ENCODE measurements at places on chromosomes 2 and 18.

GRCh38 chr2:165571477-165571876 is 102.0 kb downstream of the CSRNP3 start:
- no peak for DNase-seq

GRCh38 chr2:72330652-72331051 is 183.0 kb upstream of the CYP26B1 start:
- DNase-seq: no peak

GRCh38 chr2:232388324-232388891 is 9.9 kb downstream of the ALPP start:
- no peak for DNase-seq

- no peak for DNase-seq
Observed at GRCh38 chr2:8416849-8417832, 264.7 kb upstream of the ID2 start.

- DNase-seq: no peak
Observed at GRCh38 chr18:35756506-35757117, 175.1 kb downstream of the GALNT1 start.

DNA sequence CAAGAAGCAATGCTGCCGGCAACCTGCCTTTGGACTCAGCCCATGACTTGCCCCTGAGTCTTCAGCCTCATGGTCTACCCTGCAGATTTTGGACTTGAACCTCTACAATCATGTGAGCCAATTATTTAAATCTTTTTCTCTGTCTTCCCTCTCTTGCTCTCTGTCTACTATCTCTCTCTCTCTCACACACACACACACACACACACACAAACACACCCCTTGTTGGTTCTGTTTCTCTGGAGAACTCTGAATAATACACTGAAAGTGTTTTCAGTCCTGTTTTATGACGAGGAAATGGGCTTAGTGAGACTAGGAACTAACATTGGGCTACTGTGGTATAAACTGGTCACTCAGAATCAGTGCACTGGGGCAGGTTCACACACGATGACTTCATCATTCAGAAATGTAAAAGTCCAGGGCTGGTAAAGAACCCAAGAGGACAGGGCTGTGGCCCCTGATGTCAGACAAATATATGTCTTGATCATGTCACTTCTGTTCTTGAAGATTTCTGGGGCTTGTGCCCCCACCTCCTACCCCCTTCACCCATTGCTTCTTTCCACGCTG is 266.1 kb upstream of the SIX2 start:
- no peak for DNase-seq

- no peak for DNase-seq
Observed at GRCh38 chr2:111178730-111179405, 58.2 kb downstream of the BCL2L11 start.

DNA sequence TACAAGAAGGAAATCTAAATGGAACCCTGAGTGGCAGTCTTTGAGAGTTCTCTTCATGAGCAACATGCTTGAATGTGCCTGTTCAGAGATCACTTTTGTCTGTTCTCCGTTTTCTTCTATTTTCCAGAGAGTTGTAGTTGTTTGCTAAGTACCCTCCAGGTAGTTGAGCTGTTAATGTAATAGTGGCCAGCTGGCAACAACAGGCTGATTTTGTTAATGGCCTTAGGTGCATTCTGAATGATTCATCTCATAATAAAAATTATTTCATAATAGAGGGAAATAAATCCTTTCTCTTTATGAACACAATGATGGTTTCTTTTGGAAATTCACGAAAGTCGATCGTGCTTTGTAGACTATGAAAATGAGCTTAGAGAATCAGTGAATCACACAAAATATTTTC is 136.8 kb downstream of the LRP1B start:
- no peak for DNase-seq

DNA sequence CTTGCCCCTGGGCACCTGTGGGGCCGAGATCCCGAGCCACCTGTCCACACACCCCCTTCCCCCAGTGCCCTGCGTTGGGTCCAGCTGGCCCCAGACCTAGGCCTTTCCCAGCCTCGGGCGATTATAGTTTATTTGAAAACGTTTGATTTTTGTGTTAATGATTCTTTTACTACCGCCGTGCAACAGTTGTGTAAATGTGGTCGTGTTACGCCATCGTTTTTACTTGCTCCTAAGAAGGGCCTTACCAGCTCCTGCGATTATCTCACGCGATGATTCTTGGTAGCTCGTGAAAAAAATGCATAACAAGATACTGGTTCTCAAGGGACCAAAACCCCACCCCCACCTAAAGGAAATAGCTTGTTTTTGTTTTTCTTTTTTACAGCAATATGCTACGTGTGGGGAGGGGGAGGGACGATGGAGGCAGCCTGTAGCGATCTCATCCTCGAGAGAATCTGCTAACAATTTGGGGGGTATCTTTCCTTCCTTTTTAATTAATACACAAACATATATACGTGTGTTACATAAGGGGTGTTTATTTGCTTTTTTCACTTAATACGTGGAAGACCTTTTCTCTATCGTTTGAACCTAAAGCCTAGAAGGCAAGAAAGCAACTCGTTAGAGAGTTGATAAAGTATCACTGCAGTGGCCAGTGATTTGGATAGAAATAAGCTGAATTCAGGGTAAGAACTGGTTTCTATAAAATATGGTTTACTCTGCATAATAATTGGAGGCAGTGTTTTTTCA is 1.0 kb downstream of the ZDBF2 start:
- DNase-seq: no peak

GRCh38 chr2:168169097-168169745 is 78.2 kb downstream of the STK39 start:
- no peak for DNase-seq

DNA sequence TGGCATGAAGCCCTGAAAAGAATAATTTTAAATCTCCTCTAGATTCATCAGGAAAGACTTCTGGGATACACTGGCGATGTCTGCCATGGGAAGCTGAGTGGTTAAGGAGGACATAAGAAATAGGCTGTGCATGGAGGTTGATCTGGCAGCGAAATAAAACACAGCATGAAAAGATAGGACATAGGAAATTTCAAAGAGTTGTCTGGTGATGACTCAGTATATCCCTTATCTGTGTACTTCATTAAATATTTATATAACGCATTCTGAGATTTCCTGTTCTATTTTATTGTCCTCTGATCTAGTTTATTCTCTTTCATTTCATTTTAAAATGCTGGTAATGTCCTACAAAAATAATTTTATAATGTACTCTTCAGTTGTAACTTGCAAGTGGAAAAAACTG is 1337.3 kb upstream of the DDX18 start:
- DNase-seq: no peak

- DNase-seq: no peak
Observed at GRCh38 chr2:158718851-158719250, 76.3 kb upstream of the DAPL1 start.

GRCh38 chr2:26847655-26848335 is at the start of gene DPYSL5:
Gene DPYSL5, plus strand, starts transcription at chr2:26848132. Its CDS starts 50,368 bp downstream, at chr2:26898500.
- DNase-seq: no peak

DNA sequence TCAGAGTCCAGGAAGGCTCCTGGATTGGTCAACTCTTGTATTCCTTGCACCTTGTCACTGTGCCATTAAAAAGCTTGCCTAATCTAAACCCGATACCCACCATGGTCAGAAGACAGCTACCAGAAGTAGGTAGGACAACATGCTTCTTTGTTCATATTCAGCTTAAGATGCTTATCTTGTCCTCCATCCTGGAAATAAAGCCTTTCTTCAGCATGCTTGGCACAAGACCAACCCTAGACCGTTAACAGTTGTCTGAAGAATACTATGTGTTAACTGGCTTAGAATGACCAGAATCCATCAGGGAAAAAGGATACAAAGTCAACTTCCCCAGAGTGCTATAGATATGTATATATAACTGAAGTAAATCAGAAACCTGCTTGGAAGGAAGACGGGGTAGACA is 193.9 kb downstream of the ZRANB3 start:
- DNase-seq: no peak

GRCh38 chr2:109212836-109213563 is 84.0 kb downstream of the SH3RF3 start:
- no peak for DNase-seq

- DNase-seq: no peak
Observed at GRCh38 chr18:499776-500631, 497 bp downstream of the COLEC12 start.

- peak; percentile 51 for DNase-seq
Observed at GRCh38 chr2:70906439-70907005, 29.2 kb upstream of the ATP6V1B1 start.

DNA sequence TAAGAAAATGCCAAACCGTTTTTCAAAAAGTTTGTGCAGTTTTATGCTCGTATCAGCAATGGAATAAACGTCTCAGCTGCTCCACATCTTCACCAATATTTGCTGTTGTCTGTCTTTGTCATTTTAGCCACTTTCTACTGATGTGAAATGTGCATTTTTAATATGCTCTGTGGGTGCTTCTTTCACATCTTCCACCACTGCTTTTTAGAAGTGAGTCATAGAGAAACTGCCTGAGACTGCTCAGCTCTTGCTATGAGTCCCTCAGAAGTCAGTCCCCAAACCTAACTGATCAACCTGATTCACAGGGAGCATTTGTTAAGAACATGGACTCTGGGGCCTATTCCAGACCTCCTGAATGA is 41.0 kb upstream of the EPC2 start:
- no peak for DNase-seq

GRCh38 chr2:240572141-240573031 is 4.1 kb downstream of the RNPEPL1 start:
- DNase-seq: peak; percentile 54

DNA sequence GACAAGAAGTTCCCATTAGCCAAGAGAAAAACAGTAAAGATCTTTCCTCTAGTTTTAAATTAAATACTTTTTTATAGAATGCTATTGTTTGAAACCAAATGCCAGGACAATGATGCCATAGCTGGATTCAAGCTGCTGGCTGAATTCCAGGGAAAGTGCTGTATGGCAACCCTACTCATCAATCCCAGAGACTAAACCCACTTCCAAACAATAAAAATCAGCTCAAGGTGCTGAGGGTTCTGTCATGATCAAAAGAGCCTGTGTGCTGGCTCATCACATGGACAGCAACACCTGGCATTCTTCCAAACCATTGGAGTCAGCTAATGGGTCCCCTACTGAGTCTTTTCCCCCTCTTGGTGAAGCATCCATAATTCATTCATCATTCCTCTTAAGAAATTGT is 53.7 kb upstream of the PARD3B start:
- DNase-seq: no peak

GRCh38 chr2:37561615-37562569 is 109.5 kb downstream of the CDC42EP3 start:
- DNase-seq: no peak

GRCh38 chr18:41871229-41872000 is 83.6 kb upstream of the PIK3C3 start:
- DNase-seq: no peak

GRCh38 chr2:143262389-143262788 is 133.2 kb downstream of the ARHGAP15 start:
- DNase-seq: no peak

DNA sequence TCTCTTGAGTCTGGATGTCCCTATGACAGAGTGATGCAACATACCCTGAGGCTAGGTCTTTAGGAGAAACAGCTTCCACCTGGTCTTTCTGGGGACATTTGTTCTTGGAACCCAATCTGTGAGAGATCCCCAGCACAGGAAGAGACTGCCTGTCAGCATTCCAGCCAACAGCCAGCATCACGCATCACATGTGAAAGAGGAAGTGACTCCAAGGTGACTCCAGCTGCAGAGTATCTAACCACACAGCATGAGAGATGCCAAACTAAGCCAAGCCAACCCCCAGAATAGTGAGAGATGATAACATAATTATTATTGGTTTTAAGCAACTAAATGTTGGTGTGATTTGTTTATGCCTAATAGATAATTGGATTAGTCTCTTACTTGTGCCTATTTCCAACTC is 35.7 kb downstream of the C18orf63 start:
- no peak for DNase-seq

DNA sequence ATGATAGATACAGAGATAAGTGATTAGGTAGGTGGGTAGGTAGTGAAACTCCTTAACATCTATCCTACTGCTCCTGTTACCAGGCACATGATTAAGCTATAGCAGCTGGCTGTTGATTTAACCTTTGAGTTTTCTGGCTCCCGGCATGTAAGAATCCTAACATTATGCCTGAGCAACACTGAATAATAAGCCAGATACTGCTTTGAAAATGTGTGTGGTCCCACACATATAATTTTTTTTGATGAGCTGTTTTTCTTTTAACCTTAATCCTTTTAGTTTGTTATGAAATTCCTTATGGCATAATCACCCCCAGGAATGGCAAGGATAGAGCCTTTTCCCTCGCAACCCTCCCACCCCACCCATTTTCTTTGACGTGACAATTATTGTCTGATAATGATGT is 104.2 kb upstream of the NEUROD1 start:
- no peak for DNase-seq

GRCh38 chr18:6069103-6069502 is 173.8 kb upstream of the TMEM200C start:
- DNase-seq: no peak

- no peak for DNase-seq
Observed at GRCh38 chr2:235102896-235103295, 151.1 kb downstream of the SH3BP4 start.

- no peak for DNase-seq
Observed at GRCh38 chr2:21288299-21288698, 164.5 kb downstream of the TDRD15 start.

DNA sequence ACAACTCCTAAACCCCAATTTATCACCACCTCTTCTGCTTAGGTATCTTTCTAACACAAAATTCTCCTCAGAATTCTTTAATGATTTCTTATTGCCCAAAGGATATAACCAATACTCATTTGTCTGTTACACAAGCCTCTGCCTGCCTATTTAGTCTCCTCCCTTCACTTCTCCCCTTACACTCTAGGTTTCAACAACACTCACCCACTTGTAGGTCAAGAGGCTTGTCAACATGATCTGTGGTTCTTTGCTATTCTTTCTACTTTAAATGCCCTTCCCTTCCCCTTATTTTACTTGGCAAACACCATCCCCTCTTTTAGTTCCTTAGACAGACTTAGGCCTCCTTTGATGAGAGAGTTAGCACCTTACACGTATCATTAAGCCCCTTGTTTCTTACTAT is 69.0 kb upstream of the C2orf15 start:
- DNase-seq: no peak

DNA sequence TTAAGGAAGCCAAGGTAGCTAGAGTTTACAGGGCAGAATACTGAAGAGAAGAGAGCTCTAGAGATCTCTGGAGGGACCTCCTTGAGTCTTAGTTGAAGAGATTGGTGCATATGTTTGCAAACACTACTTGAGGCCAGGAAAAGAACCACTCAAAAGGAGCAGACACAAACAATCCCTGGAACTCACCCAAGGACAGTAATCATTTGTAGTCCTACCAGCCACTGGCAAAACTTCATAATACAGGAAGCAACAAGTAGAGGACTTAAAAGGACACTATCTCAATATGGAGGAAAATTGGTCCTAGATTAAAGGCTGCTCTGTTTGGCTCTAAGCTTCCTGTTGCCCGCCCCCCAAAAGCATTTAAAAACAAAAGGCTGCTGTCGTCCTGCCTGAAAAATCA is 46.9 kb upstream of the UBXN4 start:
- no peak for DNase-seq

- DNase-seq: no peak
Observed at GRCh38 chr2:104476075-104476474, 377.8 kb upstream of the POU3F3 start.

- no peak for DNase-seq
Observed at GRCh38 chr18:5506174-5506573, 37.6 kb downstream of the EPB41L3 start.

Measured in natural killer cell treated with Interleukin-12 subunit alpha and Interleukin-12 subunit beta and Interleukin-15 and Interleukin-18, amount 100 ng/mL, for 72 hours (primary cell).